HL-60 (cell line): ENCODE measurements at places on chromosomes 2 and 18.
A peak's percentile ranks its signal among the peaks of the same experiment; 100 is the strongest.

DNA sequence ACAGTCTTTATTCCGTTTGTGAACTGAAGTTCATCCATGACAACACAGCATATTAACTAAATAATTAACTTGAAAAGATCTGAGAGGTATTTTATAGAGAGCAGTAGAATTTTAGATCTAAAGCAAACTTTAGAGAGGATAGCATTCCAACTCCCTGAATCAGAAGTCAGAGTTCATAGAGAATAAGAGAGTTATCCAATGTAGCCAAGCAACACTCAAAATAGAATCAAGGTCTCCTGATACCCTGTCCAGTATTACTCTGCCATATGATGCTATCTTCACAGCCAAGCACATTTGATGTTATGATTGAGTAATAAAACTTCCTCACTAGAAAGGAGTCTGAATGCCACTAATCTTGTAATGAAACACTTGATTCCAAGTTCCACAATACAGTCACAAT lies 55.5 kb downstream of the RIT2 start:
- DNase-seq = no peak

GRCh38 chr18:23397907-23398306 lies 55.2 kb upstream of the RIOK3 start:
- DNase-seq = no peak

GRCh38 chr2:121754851-121755236 lies 607 bp upstream of the TSN start:
- no peak for DNase-seq

- DNase-seq = peak; percentile 88
Measured at GRCh38 chr18:50806208-50806616, 13.6 kb downstream of the MRO start.

DNA sequence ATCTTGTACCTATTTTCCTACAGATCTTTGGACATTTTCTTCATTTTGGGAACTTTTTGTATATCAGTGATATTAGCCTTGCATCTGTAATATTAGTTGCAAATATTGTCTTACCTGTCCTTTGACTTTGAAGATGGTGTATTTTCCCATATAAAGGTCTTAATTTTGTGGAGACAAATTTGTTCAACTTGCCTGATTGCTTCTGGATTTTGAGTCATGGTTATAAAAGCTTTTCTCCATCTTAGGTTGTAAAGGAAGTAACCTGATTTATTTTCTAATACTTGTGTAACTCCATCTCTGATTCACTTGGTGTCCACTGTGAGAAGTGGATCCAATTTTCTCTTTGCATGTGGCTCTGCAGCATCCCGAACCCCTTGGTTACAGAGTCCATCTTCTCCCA lies 97.7 kb upstream of the OTOS start:
- no peak for DNase-seq

GRCh38 chr2:126856403-126856802 lies 42.3 kb upstream of the TEX51 start:
- no peak for DNase-seq

DNA sequence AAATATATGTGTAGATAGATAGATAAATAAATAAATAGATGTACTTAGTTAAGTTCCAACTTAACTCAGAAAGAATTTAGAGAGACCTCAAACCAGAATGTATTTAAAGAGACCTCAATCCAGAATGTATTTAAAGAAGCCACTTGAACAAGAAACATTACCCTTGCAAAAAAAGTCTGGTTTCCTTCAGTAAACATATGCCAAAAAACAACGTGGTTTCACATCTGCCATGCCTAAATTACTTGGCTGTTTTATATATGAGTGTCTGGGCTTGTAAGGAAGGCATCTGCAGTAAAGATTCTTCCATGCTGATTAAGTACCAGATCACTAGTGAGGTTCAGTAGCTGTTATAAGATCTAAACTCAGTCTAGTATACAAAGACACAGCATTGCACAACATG lies 29.1 kb upstream of the RPE start:
- DNase-seq = no peak

- no peak for DNase-seq
Measured at GRCh38 chr18:6174983-6175745, 239.5 kb downstream of the L3MBTL4 start.

DNA sequence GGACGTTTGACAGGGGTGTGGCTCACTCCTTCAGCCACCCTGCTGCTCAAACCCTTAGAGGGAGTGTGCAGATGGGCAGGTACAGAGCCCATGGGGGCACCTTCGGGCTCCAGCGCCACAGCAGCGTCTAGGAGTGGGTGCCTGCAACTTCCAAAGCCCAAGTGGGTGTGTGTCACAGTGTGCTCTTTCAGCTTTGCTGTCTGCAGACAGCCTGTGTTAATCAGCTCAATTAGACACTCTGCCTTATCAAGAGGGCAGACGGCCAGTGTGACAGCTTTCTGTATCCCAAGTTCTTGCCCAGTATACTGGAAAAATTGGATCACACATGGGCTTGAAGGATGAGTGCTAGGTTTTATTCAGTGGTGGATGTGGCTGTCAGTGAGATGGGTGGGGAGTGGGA lies 96.7 kb downstream of the AP1S3 start:
- DNase-seq = no peak

- DNase-seq = no peak
Measured at GRCh38 chr2:69033461-69034095, 20.6 kb downstream of the ANTXR1 start.

GRCh38 chr18:55243255-55243654 lies 284.0 kb upstream of the CCDC68 start:
- no peak for DNase-seq

- no peak for DNase-seq
Measured at GRCh38 chr2:16738361-16739225, 73.0 kb upstream of the CYRIA start.
